Globus pallidus (tissue), 1 donor: ENCODE measurements at places on chromosomes 7 and 10.

DNA sequence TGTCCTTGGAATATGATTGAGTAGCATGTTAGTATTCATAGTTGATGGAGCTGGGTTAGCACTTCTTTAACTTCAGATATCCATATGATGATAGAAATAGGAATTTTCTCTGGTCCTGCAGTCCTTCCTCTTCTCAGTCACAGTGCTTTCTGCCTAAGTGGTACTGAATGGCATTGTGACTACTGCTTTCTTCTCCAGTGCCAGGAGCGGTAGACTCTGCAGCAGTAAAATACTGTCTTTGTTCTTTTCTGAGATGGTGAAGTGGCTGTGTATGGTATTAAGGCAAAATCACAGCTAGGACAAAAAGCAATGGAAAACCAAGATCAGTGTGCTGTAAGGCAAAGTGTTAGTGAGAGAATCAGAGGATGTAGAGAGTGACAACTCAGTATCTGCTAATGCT is 46.6 kb downstream of the C1GALT1 start:
- peak; percentile 94 for DNase-seq

DNA sequence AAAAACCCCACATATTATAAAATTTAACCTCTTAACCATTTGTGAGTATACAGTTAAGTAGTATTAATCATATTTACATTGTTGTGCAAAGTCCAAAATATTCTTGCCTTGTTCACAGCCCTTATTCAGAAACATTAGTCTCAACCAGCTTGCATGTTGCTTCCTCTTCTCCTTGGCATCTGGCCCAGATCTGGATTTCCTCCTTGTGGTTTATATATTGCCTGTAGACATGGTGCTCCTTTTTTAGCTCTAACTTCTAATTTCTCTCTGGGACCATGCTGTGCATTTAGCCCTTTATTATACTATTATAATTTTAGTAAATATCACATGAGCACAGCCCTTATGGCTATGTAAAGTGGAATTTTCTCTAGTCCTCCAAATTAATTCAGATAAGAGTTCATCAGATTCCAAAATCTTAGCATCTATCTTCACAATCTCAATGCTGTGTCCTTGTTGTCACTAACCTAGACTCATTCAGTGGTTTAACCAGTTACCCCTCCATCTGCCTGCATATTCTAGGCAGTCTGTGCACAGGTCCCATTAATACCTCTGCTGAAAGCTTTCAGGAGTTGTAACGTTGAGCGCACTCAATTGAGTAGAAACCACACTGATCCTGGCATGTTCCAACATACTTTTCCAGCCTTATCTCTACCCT is 7.9 kb downstream of the CPED1 start:
- DNase-seq = no peak

GRCh38 chr7:26419198-26419597 is 127.5 kb downstream of the SNX10 start:
- DNase-seq = no peak

- DNase-seq = no peak
Observed at GRCh38 chr10:109403551-109403950, 519.8 kb downstream of the XPNPEP1 start.

- no peak for DNase-seq
Observed at GRCh38 chr7:2639181-2639681, 7.4 kb downstream of the TTYH3 start.

DNA sequence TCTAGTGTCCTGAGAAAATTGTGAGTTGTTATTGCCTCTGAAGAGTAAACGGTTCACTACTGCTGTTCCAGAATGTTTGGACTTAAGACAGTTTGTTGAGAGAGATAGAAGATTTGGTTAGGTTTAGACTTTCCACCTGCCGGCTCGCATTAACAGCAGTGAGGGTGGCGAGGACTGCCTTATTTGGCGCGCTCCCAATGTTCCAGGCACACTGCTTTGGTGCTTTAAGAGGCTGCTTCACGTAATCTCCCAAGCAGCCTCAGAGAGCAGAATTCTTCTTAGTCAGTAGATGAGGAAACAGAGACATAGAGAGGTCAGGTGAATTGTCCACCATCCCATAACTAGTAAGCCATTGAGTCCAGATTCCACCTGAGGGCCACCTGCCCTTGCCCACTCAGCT is 41.1 kb downstream of the GLRX3 start:
- DNase-seq = no peak

GRCh38 chr7:85392326-85392725 is 205.5 kb upstream of the SEMA3D start:
- DNase-seq = no peak

DNA sequence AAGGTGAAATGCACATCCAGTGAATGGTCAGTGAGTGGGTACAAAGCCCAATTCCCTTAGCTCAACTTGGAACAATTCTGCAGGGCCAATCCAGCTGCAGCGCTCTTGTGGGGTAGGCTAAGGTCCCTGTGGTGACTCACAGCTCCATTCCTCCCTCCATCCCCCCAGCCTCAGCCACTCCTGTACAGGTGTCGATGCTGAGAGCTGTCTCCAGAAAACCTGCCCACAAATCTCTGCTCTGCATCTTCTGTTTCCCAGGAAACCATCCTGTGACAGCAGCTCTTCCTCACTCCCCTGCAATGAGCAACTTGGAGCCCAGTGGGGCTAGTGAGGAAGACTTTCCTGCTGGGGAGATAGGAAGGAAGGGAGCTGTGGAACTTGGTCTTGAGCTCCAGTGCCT is 244.7 kb upstream of the GPR26 start:
- no peak for DNase-seq

GRCh38 chr7:40095695-40096327 is 38.6 kb downstream of the MPLKIP start:
- DNase-seq = no peak

- DNase-seq = no peak
Observed at GRCh38 chr10:127398140-127398970, 150.8 kb upstream of the NPS start.

GRCh38 chr7:85052056-85052737 is 134.7 kb downstream of the SEMA3D start:
- DNase-seq = no peak

DNA sequence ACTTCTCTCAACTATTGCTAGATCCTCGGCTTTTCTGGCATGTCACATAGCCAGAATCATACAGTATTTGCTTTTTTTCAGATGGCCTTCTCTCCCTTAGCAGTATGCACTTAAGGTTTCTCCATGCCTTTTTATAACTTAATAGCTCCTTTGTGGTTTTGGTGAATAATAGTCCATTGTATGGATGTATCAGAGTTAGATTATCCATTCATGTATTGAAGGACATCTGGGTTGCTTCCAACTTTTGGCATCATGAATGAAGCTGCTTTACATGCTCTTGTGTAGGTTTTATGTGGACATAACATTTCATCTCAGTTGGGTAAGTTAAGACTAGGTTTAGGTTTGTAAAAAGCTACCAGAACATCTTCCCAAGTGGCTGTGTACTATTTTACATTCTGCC is 4.6 kb downstream of the ATP5F1C start:
- DNase-seq = peak; percentile 71

DNA sequence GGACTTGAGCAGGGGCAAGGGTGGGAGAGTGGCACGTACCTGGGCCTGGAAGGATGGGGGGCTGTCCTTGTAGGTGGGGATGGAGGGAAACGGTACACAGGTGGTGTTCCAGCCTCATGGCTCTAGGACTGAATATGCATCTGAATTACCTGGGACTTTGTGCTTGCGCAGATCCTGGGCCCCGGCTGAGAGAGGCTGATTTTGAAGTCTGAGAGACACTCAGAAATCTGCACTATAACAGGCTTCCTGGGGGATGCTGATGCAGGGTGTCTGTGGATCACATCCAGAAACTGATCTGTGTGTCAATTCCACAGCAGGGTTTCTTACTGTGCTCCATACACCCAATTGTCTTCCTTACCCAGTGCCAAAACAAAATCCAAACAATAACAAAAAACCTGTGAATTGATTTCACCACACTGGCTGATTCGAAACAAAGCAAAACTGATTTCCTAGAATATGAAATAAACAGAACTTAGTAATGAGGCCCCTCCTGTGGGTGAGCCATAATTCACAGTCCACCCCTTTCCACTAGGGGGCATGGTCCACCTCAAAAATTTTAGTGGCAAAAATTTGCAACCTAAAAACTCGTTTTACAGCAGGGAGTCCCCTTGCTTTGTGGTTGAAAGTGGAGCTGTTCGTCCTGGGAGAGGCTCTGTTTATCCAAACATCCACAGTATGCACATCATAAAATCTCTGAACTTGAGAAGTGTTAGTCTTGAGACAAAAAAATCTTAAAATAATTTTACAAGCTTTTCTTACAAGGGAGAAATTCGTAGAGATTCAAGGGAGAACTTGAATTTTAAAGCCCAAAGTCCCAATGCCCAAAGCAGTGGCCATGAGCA is 32.0 kb upstream of the PLEKHA1 start:
- DNase-seq = peak; percentile 84

GRCh38 chr7:266851-267840 is 22.8 kb upstream of the FOXL3 start:
- DNase-seq = no peak

- peak; percentile 81 for DNase-seq
Observed at GRCh38 chr7:130227883-130228575, 20.4 kb downstream of the SSMEM1 start.

- no peak for DNase-seq
Observed at GRCh38 chr10:16965344-16965616, 148.1 kb upstream of the RSU1 start.

DNA sequence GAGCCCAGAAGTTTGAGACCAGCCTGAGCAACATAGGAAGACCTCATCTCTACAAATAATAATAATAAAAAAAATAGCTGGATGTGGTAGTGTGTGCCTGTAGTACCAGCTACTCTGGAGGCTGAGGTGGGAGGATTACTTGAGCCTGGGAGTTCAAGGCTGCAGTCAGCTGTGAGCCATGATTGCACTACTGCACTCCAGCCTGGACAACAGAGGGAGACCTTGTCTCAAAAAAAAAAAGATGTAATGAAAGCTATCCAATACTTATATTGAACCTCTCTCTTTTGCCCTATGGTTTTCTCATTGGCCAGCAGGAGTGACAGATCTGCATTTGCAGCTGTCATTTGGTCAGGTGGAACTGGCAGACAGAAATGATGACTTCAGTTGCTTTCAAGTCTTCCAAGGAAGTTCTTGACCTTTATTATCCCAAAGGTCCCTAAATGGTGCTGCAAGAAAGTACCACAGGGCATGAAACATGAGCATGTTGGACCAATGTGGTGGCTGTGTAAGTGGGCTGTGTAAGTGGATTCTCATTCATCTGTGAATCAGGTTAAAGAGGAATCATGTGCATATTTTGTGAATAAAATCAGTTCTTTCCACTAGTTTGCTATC is 99.4 kb downstream of the CALD1 start:
- DNase-seq = no peak

- DNase-seq = no peak
Observed at GRCh38 chr10:90920986-90921666, at the start of gene ANKRD1. Gene ANKRD1 (minus strand): TSS chr10:90921087. CDS start chr10:90921027, 60 bp downstream.

DNA sequence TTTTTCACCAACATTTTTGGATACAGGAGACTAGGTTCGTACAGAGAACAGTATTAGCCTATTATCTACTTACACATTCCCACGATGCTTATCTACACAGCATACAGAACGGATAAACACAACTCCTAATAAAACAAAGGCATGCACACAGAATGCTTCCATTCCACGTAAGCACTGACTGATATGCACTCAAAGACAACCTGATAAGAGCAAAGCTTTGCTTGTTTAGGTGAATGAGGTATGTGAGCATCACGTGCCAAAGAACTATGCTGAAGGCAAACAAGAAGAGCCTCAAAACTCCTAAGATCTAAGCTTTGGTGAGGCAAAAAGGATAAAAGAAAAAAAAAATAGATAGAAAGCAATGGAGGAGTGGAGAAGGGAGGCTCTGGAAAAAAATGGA is 413.5 kb upstream of the LRRN3 start:
- no peak for DNase-seq

DNA sequence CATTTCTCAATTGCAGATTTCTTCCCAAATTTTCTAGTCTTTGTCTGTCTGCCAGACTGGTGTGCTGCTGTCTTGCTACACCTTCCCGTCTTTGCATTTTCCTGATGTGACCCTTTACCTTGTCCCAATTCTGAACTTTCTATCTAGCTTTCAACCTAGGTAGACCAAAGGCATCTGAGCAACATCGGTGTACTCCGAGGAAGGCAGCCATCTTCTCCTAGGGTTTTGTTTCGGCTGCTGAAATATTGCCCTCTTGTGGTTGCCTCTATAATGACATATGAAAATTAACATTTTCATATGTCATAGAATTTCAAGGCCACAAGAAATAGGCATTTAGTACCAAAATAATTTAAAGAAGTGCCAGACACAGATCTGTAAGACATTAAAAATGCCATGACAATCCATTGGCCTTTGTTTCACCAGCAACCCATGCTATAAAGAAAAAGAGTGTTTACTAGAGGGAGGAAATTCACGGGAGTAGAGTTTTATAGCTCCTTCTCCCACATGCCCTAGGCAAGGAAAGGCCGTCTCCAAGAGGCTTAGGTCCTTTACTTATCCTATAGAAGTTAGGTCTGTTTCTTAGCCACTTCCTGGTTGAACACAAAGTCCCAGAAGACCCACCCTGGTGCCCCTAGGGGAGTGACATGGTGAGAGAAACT is 23.4 kb downstream of the OR9A2 start:
- peak; percentile 34 for DNase-seq

GRCh38 chr7:47611045-47611511 is 29.2 kb upstream of the TNS3 start:
- no peak for DNase-seq

DNA sequence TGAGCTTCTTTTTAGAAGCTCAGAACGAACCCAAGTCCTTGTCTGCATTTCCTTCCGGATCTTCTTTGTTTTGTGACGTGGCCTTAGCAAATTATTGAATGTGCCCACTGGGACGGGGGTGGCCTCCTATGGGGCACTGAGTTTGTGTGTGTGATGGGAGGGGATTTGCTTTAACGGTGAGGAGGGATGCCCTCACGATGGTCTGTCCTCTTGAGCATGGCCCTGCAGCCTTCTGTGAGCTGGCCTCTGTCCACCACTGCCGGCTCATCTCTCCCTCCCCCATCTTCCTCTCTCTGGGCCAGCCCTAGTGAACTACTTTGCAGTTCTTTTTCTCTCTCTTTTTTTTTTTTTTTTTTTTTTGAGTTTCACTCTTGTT is 62.9 kb upstream of the MKRN1 start:
- no peak for DNase-seq

- no peak for DNase-seq
Observed at GRCh38 chr10:110285501-110285900, 19.2 kb downstream of the SMNDC1 start.

GRCh38 chr7:135991322-135991721 is 14.2 kb upstream of the MTPN start:
- DNase-seq = no peak

DNA sequence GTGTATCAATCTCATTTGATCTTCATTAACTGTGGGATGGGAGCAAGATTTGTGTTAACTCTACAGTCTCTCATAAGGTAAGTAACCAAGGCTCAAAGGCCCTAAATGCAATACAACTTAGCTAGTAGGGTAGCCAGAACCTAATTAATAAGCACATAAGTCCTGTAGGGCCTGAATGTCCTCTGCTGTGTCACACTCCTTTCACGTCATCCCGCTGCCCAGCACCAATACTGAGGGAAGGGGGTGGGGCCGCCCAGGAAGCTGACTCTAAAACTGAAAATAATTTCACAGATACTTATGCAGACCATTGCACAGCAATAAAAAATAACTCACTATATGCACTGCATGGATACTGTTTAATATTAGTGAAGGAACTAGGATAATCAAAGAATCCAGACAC is 13.7 kb downstream of the CCDC6 start:
- no peak for DNase-seq

GRCh38 chr7:37104822-37105518 is 343.7 kb downstream of the ELMO1 start:
- DNase-seq = no peak

GRCh38 chr7:94276795-94277194 is 117.9 kb upstream of the COL1A2 start:
- DNase-seq = no peak

- no peak for DNase-seq
Observed at GRCh38 chr10:91162050-91162494, 58.4 kb upstream of the PCGF5 start.

- DNase-seq = no peak
Observed at GRCh38 chr7:14687777-14688176, 214.8 kb downstream of the DGKB start.
